GM23338 (cell line): ENCODE measurements at places on chromosomes 7 and 10. TPM values are rescaled to one million over a fixed set of nuclear protein-coding genes. Genes with fewer than 3 reads are reported as not detected.

Gene C7orf33
- not detected in 2 replicates for total RNA-seq

Gene GPRIN2
- 24.4 and 28.5 TPM in 2 replicates for total RNA-seq

Gene CTNNA3
- 0.50 and 3.3 TPM in 2 replicates for total RNA-seq

Gene OR2F2
- not detected in 2 replicates for total RNA-seq

Gene SPAM1
- total RNA-seq, result not detected in 2 replicates

Gene DMBT1
- 0.03 TPM in 1 of 2 replicates, not detected in the other for total RNA-seq

Gene NRCAM
- total RNA-seq, result 3.5 and 6.8 TPM in 2 replicates

Gene MSMB
- total RNA-seq, result not detected in 2 replicates

Gene MXI1
- total RNA-seq, result 5.1 and 6.9 TPM in 2 replicates

Gene FAM20C
- 24.8 and 26.8 TPM in 2 replicates for total RNA-seq

Gene ZNF775
- total RNA-seq, result 35.2 and 38.2 TPM in 2 replicates

Gene ABCF2
- total RNA-seq, result 47.9 and 58.7 TPM in 2 replicates
